Chondrocyte (in vitro differentiated cells): ENCODE measurements at places on chromosomes 6 and 20. TPM values are rescaled to one million over a fixed set of nuclear protein-coding genes. Genes with fewer than 3 reads are reported as not detected.

DNA sequence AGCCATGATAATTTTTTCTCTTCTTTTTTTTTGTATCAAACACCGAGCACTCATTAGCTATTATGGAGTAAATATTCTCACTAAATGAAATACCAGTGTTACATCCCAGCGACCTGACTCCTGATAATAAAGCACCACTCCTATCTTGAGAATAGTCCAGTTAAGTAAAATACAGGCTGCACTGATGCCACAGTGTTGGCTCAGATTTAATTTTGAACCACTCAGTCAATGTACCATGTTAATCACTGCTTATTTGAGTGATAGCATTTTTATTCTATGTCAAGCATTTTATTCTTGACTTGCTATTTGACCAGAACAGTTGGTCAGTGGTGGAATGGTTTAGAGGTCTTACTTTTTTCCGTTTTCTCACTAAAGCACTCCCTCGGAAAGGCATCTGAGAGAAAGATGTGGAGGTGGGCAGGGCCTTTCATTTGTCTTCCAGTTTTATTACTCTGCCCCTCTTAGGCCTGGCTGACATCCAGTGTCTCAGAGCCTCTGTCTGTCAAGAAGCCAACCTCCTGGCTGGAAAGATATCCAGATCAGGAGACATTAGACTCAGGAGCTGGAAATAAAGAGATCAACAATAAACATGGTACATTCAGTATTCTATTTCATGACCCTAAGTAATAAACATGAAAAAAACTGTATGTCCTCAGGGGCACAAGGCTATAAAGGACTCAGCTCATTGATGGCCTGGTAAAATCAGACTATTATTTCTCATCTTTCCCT lies 457.8 kb downstream of the EPM2A start:
- no peak for DNase-seq

DNA sequence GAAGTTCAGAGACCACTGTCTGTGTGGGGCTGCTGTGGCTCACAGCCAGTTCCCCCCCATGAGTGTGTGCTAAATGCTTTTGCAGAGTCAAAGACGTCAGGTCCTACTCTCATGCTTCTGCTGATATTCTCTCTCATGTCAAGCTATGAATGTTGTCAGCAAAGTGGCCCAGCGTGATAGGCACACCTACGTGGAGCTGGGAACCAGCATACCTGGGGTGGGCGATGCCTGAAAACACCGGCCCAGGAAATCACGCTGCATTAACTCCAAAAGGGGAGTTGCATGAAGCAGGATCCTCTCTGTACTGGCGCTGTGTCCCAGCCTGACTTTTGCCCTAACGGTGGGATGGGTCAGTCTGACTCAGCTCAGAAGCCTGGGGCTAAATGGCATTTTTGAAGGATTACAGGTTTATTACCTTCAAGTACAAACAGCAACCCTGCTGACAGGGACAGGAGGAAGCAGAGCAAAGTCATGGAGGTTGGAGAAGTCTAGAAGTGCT lies 9.0 kb upstream of the MRPS10 start:
- no peak for DNase-seq

GRM1 gene
- total RNA-seq: not detected in 3 replicates

DCDC2 gene
- total RNA-seq: 0.15 to 0.30 TPM in 2 of 3 replicates, not detected in the other

DNA sequence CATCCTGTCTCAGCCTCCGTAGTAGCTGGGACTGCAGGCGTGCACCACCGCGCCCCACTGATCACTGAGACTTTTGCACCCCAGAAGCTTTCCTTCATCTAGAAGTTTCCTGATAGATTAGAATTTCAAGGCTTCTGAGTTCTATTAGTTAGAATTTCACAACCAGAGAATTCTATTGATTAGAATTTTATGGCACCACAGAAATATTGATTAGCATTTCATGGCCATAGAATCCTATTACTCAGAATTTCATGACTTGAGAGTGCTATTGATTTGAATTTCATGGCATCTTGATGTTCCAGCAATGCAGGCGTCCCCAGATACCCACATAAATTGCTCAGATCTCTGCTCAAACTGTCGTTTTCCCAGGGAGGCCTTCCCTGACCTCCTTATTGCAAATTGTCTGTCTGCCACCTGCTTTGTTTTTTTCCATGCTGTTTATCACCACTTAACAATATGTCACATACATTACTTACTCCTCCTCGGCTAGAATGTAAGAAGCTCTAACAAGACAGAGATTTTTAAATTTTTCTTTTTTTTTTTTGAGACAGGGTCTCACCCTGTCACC lies 16.9 kb upstream of the CBFA2T2 start:
- no peak for DNase-seq

- DNase-seq: peak; percentile 78
Observed at GRCh38 chr20:64114356-64114971, 7.1 kb upstream of the NPBWR2 start.

GRCh38 chr6:119521251-119521650 lies 171.7 kb upstream of the MAN1A1 start:
- no peak for DNase-seq

- DNase-seq: no peak
Observed at GRCh38 chr6:144379356-144379755, 94.2 kb downstream of the UTRN start.

DNA sequence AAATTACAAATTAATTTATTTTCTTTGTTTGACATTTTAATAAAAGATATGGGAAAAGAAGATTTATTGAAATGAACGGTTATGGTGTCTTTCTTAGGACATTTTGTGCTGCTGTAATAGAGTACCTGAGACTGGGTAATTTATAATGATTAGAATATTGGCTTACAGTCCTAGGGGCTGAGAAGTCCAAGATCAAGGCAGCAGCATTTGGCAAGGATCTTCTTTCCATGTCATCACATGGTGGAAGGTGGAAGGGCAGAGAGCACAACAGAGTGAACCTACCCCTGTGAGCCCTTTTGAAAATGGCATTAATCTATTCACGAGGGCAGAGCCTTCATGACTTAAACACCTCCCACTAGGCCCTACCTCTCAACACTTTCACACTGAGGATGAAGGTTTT lies 75.7 kb upstream of the LTV1 start:
- no peak for DNase-seq

DNA sequence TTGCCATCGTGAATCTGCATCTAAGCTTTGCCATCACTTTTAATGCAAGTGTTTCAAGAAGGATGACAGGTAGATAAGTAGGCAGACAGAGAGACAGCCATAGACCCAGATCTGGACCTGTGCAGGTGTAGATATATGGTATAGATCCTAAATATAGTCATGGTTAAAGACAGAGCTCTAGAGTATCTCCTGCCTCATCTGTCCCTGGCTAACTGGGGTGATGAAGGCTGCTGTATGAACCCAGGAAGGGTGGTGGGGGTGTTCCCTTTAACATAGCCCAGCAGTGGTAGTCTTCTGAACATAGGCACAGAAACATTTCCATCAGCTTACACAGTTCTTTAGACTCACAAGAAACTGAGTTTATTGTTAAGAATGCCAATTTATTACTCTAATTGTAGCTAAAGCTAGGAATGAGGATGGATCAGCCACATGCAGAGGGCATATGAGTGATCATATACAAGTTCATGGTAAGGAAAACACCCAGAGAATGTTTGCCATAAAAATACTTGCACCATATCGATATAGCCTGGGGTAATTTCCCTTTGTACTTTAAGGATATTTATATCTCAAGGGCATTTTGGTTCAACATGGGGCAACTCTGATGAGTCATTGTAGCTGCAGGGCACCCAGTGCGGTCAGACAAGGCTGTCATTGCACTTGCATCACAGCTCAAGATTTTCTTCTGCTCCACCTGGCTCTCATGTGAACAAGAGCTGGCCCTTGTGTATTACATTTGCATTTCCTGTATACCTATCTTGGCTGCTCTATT lies 587.2 kb downstream of the EPM2A start:
- DNase-seq: no peak

PRL gene
- total RNA-seq: not detected in 3 replicates

DNA sequence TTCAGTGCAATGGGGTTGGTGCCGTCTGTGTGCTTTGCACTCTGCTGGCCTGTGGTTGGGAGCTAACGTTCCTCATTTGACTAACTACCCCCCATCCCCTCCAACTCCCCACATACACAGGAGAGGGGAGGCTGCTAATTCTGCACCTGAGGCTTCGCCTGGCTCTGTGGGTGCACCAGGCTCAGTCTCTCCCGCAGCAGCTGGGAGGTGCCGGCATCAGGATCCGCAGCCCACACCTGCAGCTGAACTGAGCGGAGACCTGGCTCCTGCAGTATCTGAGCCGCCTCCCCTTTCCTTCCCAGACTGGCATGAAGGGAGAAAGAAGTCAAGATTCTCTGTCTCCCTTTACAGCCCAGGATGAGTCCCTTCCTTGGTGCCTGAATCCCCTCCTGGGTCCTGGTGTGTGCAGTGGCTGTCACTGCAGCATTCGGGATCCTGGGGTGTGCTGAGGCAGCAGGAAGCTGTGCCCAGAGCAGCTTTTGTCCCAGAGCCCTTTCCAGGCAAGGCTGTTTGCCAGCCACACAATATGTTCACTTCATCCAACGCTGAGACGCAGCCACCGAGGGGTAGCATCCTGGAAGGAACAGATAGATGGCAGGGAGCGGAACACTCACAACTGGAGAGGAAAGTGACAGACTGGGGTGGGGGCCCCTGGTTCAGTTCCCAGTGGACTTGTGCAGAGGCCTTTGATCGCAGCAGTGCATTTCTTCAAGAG lies 70.2 kb downstream of the CDH4 start:
- no peak for DNase-seq

DNA sequence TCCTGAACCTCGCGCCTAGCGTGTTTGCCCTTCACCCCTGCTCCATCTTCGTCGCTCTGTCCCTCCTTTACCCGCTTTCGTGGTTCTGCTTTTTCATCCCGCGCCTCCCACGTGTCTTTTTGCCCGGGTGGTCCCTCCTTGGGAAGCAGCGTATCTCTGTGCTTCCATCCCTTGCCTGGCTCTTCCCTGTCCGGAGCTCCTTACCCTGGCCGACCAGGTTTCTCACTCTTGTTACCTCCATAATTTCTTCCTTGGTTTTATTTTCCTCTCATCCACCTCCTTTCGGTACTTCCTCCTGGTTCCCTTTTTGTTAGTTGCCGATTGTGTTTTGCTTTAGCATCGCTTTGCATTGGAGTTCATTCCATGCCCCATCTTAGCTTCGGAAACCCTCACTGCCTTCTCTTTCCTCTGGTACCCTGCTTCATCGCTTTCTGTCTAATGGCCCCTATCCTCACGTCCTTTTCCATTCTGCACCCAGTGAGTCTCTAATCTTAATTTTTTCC lies 735 bp downstream of the FAM135A start:
- DNase-seq: no peak

GRCh38 chr6:163667372-163668060 lies 253.0 kb downstream of the QKI start:
- DNase-seq: no peak

DNA sequence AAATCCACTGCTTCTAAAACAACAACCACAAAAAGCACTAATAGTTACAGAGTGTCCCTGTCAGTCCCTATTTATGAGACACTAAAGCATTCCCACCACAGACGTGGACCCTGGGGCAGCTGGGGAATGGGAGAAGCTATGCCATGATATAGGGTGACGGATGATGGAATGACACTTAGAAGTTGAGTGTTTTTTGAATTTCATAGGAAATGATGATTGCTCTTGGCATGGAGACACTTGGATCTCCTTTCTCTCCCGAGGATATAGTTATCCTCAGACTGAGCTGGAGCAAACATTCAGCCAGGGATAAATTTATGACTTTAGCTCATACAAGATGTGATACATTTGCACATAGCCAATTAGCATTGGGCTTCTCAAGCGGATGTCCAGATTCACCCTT lies 151.2 kb downstream of the EDN3 start:
- no peak for DNase-seq

GRCh38 chr6:115891111-115891669 lies 169.5 kb downstream of the FRK start:
- no peak for DNase-seq

SRSF12 gene
- 2.9 to 5.9 TPM (median 4.8 TPM) in 3 replicates for total RNA-seq

DNA sequence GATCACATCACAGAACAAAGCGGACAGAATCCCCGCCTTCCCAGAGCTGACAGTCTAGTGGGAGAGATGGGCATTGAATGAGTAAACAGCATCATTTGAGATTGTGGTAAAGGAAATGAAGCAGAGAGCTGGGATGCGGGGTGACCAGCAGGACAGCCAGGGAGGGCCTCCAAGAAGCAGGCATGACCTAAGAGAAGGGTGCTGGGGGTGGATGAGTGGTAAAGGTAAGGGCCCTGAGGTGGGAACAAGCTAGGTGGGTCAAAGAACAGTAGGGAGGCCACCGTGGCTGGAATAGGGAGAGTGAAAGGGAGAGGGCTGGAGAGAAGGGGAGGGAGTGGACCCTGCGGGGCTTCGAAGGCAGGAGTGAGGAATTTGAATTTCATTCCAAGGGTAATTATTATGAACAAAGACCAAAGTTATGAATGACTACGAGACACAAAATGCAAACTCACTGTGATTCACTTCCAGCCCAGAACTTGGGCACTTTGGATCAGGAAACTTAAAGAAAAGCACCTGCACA lies 61.4 kb downstream of the CEBPB start:
- no peak for DNase-seq

GJA10 gene
- not detected in 3 replicates for total RNA-seq

FIG4 gene
- 10.4 to 14.1 TPM (median 13.0 TPM) in 3 replicates for total RNA-seq

GRCh38 chr20:37920679-37921322 lies 17.9 kb downstream of the VSTM2L start:
- DNase-seq: no peak

GRCh38 chr6:3665608-3666007 lies 85.9 kb downstream of the PXDC1 start:
- DNase-seq: no peak

RAB32 gene
- total RNA-seq: 41.8 to 80.6 TPM (median 76.1 TPM) in 3 replicates

DNA sequence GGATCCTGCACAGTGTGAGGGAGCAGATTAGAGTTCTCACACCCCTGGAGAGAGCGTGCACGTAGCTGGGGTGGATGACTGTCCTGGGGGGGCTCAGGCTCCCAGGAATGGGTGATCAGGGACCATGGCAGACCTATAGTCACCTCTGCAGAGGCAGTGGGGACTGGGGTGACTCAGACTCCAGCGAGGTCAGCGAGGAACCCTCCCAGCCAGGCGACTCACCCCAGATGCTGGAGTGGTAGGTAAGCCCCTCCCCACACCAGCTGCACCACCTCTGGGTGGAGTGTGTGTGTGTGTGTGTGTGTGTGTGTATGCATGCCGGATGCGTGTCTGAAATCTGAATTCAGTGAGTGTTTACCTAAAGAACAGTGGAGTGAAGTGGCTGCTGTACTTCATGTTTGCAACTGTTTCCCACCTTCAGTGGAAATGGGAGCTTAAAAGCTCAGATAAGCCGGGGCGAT lies 17.4 kb upstream of the GTSF1L start:
- DNase-seq: no peak
